MV-4-11 (cell line): ENCODE measurements at places on chromosomes 7 and 10.

GRCh38 chr10:83371696-83372490 lies 767.4 kb upstream of the GHITM start:
- DNase-seq, result no peak

GRCh38 chr7:127820732-127821085 lies 168.7 kb downstream of the SND1 start:
- no peak for DNase-seq

- DNase-seq, result no peak
Measured at GRCh38 chr7:46386428-46387399, 465.6 kb upstream of the IGFBP3 start.

DNA sequence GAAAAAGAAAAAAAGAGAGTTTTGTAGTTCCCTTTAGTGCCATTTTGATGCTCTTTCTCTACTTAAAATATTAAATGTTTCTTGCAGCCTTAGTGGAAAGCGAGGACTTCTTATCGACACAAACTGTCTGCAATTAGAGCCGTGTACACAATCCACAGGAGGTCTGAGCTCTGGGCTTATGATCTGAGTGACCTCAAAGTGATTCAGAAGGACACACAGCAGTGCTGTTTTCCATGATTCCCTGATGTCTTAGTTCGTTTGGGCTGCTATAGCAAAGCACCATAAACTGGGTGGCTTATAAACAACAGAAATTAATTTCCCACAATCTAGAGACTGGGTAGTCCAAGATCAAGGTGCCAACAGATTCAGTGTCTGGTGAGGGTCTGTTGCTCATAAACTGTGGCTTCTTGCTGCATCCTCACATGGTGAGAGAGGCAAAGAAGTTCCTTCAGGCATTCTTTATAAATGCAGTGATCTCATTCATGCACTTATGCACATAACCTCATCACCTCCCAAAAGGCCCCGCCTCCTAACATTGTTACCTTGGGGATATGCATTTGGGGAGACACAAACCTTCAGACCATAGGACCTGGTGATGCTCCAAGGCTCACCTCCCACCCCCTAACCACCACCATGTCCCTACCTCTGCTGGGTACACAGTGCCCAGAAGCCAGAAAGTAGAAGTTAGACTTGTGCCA lies 204.5 kb upstream of the GHITM start:
- DNase-seq, result no peak

- DNase-seq, result no peak
Measured at GRCh38 chr10:89588671-89589070, 53.3 kb upstream of the SLC16A12 start.

- DNase-seq, result no peak
Measured at GRCh38 chr10:10911035-10911434, 106.6 kb upstream of the CELF2 start.

GRCh38 chr7:12747687-12748306 lies 60.4 kb downstream of the ARL4A start:
- DNase-seq, result peak; percentile 17

DNA sequence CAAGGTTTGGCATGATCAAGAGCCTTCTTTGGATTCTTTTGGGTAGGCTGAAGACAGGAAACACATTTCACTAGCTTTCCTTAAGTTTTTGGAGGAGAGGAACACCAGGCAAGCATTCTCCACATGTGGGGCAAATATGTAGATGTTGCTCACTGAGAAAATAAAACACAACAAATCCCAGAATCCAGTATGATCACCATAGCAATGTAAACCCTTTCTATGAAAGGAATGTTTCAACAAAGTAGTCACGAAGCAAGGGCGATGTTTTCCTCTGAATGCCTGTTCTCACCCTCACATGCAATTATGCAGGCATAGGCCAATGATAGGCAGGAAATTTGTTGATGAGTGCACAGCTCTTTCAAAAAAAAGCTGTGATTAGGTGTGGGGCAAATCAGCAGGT lies 20.5 kb upstream of the CEP41 start:
- no peak for DNase-seq

DNA sequence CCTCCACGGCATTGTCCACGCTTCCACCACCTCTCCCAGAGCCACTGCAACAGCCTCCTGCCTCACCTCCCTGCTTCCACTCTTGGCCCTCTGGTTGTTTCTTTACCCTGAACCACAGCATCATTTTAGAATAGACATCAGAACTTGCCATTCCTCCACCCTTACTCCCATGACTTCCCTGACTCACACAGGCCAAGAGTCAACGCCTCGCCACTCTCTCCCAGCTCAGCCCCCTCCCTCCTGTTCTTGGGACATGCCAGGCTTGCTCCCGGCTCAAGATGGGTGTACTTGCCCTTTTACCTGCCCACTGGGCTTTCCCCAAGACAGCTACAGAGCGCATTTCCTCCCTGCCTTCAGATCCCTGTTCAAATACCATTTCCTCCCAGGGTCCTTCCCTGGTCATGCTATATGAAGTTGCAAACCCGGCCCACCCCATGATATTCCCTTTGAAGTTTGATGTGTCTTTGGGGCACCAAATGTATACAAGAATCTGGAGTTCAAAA lies 429.1 kb downstream of the RPS24 start:
- no peak for DNase-seq

- peak; percentile 17 for DNase-seq
Measured at GRCh38 chr10:78437407-78437768, 403.7 kb downstream of the RPS24 start.

- DNase-seq, result no peak
Measured at GRCh38 chr10:125212150-125212809, 51.9 kb upstream of the CTBP2 start.

DNA sequence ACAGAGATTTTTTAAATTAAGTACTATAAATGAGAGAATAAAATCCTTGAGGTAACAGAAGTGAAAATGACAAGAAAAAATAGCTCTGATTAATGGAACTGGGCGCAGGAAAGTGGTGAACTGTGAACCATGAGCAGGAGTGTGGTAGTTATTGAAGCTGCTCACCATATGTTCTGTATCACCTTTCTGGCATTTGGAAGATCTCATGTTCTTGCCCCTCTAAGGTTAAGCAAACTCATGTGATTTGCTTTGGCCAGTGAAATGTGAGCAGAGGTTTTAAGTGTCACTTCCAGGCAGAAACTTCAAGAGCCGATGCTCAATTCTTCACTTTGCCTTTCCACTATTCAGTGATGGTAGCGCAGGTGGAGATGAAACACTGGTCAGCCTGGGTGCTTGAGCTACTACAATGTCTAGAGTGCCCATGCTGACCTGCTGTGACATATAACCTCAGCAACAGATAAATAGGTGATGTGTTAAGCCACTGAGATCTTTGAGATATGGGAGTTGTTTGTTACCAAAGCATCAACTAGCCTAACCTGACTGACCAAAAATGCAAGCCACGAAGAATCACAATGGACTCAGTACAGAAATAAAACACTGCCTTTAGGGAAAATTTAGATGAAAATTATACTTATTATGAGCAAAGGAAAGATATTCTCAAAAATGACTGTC lies 18.4 kb downstream of the MTPAP start:
- DNase-seq, result no peak

DNA sequence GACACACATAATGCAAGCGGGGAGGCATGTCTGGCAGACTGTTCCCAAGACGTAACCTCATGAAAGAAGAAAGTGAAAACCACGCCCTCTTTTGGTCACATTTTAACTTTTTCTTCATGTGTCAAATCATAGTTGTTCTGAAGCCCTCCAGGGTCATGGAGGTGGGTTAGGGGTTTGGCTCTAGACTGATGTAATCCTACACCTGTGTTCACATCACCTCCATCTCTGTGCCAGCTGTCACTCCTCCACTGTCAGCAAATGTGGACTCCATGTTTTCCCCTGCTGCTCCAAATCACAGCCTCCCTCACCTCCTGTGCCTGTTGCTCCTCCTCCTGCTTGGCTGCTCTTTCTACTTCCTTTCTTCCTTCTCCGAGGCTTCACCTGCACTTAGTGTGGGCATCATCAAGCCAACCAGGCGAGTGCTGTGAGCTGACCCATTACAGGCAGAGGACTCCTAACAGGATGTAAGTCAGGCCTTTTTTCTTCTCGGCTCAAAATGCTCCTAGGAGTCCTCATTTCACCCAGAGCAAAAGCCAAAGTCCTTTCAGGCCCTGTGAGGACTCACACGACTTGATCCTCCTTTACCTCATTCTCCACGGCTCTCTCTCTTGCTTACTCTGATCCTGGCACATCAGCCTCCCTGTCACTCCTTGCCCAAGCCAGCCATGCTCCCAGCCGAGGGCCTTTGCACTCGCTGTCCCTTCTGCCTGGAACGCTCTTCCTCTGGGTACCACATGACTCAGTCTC lies 66.4 kb upstream of the IFRD1 start:
- DNase-seq, result no peak

GRCh38 chr10:44313761-44314165 lies 71.1 kb downstream of the CXCL12 start:
- DNase-seq, result no peak

GRCh38 chr10:71191551-71192076 lies 20.8 kb upstream of the UNC5B start:
- DNase-seq, result no peak

DNA sequence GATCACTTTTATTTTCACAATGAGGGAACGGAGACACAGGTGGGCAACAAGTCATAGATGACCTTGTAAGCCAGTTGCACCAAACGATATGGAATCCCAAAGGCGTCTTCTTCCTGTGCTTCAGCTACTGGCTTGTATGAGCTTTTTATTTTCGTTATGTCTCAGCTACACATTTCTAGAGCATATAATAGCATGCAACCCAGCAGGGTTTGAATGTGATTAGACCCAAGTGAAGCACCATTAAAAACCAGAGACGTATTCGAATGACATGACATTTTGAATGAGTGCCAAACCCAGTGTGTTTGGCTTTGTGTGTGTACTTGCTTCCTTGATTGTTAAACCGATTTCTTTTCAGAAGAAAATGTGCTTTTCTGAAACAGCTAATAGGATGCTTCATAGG lies 963.2 kb upstream of the CELF2 start:
- DNase-seq, result no peak

GRCh38 chr7:138903186-138903820 lies 77.9 kb downstream of the KIAA1549 start:
- DNase-seq, result no peak

DNA sequence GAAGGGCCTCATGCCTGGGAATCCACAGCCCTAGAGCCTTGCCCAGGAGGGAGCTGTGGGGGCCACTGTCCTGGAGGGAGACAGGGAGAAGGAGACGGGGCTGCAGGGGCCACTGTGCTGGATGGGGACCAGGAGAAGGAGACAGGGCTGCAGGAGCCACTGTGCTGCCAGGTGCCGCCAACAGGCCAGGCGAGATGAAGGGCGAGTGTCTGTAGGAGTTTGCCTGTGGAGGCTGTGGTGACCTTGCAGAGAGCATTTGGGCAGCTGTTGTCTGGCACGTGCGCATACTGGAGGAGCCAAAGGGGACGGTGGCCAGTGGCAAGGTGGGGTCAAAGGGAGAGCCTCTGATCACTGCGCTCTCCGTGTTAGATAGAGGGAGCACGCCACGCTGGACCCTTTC lies 79.2 kb downstream of the NKX6-2 start:
- DNase-seq, result no peak

GRCh38 chr7:111085356-111085755 lies 5.6 kb upstream of the LRRN3 start:
- no peak for DNase-seq

DNA sequence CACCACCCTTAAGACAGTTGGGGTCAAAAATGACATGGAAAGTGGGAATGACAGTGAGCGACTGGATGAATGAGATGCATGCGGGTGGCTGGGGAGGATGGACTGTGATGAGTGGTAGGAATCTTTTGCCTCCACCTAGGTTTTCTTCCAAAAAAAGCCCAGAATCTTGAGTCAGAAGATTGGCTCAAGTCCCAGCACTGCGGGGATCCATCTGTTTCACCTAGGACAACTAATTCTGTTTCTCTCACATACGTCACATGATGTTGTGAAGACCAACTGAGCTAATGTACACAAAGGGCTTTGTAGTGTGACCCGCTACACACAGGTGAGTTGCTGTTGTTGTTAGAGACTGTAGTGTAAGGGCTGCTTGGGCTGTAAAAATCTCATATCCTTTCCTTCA lies 58.5 kb upstream of the SLC35B4 start:
- DNase-seq, result no peak

- no peak for DNase-seq
Measured at GRCh38 chr10:31020209-31020608, 11.5 kb downstream of the ZNF438 start.

DNA sequence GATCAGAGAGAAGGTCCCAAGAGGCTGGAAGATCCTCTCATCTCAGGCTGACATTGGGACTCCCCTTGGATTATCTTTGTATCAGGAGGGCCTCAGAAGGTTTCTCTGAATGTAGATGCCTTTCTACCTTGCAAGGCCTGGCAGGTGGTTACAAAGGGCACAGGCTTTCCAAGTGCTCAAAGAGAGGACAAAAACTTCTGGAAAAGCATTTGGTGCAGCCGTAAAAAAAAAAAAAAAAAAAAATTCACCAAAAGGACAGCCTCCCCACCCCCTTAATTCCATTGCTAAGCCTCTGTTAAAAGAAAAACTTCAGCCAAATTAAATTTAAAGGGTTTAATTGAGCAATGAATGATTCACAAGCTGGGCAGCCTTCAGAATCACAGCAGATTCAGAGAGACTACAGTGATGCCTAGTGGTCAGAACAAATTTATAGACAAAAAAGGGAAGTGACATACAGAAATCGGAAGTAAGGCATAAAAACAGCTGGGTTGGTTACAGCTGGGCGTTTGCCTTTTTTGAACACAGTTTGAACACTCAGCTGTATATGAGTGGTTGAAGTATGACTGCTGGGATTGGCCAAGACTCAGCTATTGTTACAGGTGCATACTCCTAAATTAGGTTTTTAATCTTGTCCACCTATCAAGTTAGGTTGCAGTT lies 42.5 kb upstream of the LRGUK start:
- DNase-seq, result peak; percentile 93

DNA sequence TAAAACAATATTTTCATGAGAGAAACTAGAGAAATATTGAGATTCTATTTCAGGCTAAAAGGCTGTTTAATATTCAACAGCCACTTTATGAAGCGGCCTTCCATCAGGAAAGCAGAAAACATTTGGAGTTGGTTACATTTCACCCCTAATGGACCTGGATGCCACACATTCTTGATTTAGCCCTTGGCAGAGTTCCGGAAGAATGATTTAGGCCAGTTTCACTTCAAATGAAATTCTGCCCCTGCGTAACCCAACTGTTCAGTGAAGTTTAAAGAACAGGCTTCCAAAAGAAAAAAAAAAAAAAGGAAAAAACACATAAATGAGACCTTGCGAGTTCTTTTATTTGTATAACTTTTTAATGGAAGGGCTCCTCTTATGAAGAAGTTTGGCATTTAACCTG lies 239.2 kb upstream of the AKR1E2 start:
- no peak for DNase-seq

- DNase-seq, result no peak
Measured at GRCh38 chr7:96407427-96407826, 85.5 kb upstream of the SLC25A13 start.

DNA sequence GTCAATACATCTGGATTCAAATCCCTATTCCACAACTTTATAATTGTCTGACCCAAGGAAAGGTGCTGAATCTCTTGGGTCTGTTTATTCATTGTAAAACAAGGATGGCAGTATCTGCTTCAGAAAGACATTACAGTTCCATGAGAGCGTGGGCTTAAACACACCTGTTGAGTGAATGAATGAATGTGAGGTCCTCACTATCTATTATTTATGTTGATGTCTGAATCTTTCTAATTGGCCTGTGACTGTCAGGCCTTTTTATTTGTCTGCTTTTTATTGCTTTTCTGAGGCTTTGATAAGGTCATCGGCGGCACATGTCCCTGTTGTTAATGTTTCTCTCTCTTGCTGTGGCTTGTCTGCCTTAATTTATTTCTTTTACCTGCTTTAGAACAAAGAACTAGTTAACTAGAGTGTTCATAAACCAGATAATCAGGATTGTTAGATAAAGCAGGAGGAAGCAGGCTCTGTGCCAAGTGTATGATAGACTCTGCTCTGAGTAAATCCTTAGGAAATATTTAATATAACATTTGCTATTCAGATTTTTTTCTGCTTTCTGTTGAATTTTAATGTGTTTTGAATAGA lies 42.3 kb upstream of the CYCS start:
- DNase-seq, result no peak
